ENCODE measurements at places on chromosomes 4 and X.

- no peak for DNase-seq
Measured at GRCh38 chr4:79181190-79181589, 144.7 kb downstream of the NAA11 start.

DNA sequence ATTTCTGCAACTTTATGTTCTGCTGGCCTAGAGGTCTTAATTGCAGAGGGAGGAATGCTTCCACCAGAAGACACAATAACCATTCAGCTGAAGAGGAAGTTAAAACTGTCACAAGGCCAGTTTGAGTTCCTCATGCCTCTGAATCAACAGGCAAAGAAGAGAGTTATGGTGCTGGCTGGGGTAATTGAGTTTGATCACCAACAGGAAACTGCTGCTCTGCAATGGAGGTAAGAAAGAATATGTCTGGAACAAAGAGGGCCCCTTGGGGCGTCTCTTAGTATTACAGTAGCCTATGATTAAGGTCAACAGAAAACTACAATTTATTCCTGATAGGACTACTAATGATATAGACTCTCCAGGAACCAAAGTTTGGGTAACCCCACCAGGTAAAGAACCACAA, 744.0 kb downstream of the FSTL5 start:
- no peak for DNase-seq

GRCh38 chrX:2497961-2498780, 2.6 kb downstream of the DHRSX start:
- no peak for DNase-seq

DNA sequence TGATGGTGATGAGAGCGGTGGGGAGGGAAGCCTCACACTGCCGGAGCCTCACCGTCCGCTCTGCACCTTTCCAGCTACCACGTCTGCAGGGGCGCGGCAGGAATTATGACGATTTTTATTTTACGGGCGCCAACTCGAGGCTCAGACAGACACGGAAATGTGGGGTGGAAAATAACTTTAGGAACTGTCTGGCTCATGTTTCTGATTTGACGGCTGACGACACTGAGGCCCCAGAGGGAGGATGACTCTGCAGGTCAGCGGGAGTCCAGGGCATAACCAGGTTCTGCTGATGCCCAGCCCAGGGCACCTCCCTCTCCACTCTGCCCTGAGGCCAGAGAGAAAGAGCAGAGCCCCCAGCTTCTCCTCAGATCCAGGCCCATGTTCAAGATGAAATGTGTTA, 43.9 kb downstream of the C4orf50 start:
- DNase-seq: no peak

DNA sequence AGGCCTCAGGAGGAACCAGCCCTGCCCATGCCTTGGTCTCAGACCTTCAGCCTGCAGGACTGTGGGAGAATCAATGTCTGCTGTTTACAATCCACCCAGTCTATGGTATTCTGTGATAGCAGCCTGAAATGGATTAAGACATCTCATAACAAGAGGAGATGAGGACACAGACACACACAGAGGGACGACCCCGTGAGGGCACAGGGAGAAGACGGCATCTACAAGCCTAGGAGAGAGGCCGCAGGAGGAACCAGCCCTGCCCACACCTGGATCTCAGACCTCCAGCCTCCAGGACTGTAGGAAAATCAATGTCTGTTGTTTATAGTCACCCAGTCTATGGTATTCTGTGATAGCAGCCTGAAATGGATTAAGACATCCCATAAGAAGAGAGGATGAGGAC, 3.3 kb downstream of the SLC25A6 start:
- DNase-seq: no peak

GRCh38 chr4:109985993-109986974, 73.6 kb downstream of the EGF start:
- DNase-seq: no peak

DNA sequence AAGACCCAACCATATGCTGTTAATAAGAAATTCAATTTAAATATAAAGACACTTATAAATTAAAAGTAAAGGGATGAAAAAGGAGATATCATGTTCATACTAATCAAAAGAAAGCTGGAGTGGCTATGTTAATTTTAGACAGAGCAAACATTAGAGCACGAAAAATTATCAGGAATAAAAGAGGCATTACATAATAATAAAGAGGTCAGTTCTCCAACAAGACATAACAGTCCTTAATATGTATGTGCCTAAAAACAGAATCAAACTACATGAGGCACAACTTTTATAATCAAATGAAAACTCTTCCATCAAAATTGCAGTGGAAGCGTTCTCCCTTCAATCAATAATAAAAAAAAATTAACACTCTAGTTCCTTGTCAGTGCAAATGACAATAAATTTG, 62.6 kb downstream of the ARHGEF6 start:
- DNase-seq: no peak

GRCh38 chr4:66609014-66609413, 936.3 kb downstream of the CENPC start:
- no peak for DNase-seq

DNA sequence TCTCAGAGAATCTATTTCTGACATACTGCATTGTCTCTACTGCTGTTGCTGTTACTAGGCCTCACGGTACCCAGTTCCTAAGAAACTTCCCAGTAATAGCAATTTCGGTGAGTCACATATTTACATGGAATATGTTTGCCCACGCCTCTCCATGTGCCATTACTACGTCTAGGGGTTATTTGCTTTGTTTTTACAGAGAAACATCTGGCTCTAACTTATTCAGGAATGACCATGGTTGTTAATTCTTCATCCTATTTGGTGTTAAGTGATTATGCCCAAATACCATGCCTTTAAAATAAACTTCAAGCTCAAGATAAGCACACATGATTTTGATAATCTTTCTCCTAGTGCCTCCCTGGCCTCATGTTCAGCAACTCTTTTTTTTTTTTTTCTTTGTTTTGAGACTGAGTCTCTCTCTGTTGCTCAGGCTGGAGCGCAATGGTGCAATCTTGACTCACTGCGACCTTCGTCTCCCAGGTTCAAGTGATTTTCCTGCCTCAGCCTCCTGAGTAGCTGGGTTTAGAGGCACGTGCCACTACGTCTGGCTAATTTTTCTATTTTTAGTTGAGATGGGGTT, 101.0 kb upstream of the HS3ST1 start:
- no peak for DNase-seq

GRCh38 chr4:183627979-183628588, 30.9 kb downstream of the RWDD4 start:
- DNase-seq: no peak
